ENCODE measurements at places on chromosomes 4 and X.

DNA sequence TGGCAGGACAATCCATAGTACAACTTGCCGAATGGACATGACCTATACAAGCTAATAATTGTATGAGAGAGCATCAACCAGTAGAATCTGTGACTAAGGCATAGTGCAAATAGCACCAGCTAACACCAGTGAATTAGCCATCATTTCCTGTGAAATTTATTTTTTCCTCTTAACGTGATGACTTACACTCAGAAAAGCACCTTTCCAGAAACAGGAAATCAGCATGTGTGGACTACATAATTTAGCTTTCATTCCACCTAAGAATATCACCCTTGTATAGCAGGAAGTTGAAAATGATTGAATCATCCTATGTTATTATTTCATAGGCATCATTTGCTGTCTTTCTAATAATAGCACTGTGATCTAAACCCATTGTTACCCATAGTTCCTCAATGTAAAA is 1393.4 kb upstream of the PCDH7 start:
- DNase-seq = no peak

- DNase-seq = no peak
Measured at GRCh38 chr4:142509881-142510280, 336.2 kb downstream of the INPP4B start.

DNA sequence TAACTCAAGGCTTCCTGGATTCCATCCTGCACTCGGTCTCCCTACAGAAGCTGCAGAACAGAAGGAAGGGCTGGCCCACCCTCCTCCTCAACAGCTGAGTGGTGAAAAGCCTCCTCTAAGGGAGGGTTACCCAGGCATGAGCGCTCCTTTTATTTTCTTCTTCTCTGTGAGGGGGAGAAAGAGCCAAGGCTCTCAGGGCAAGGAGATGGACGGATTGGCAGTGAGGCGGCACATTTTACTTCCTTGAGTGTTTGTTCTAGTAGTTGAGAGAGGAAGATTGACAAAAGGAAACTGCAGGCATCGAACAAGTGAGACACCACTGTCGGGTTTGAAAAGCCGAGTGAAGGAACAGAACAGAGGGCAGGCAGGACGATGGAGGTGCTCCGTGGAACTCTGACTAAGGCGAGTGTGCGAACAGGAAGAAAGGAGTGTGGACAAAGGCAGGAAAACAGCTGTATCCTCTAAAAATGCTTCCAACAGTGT is 38.4 kb upstream of the STS start:
- DNase-seq = no peak

GRCh38 chrX:23694606-23695005 is 27.3 kb downstream of the PRDX4 start:
- DNase-seq = no peak

DNA sequence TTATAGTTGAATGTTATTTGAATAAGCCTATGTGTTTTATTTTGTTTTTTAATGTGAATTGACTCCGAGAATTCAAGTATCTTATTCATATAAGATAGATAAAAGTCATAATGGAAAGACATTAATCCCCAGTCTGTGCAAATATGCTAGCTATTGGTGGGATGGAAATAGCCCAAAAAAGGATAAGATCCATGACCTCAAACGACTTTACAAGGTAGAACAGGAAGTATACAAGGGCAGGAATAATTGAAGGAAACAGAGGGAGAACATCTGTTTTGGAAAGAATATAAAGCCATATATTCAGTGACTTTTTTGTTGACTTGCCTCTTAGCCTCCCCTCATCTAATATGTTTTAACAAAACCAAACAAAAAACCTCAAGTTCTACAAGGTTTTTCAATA is 9.0 kb downstream of the ABCE1 start:
- no peak for DNase-seq

DNA sequence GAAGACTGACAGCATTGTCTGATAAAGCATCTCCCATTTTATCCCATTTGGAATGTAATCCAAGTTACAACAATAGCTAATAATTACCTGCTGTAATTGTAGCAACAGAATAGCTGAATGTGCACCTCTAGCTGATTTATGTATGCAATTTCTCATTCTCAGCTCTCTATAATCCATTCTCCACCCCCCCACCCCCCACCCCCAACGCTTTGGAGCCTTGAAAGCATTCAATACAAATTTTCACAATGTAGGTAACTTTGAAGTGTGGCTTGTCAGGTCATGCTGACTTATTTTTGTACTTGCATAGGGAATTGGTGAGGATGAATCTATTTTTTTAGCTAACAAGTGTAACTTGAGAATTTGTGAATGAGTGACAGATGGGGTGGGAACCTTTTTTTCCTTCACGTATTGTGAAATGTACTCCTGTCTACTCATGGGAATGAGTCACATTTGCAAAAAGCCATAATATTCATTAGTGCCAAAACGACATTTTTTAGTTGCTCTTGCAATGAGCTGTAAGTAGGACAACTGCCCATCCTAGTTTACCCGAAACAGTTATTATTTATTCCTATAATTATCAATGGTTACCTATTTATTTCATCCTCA is 159.3 kb downstream of the PALLD start:
- no peak for DNase-seq

DNA sequence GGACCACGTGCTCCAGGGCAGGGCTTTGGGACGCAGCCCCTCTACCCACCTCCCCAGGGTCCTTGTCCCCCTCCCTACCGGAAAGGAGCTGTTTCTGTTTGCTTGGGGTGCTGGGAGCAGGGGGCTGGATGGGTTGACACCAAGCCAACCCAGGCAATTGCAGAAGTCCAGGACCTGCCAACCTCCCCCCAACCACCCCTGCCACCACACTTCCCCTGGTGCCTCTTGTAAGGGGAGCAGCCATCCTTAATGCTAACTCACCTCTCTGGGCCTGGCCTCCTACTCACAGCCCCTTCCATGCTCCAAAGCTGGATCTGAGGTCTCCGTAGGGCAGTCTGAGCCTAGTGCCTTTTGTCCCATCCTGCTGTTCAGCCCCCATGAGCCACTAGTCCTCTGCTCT is 631.9 kb downstream of the BCOR start:
- no peak for DNase-seq

DNA sequence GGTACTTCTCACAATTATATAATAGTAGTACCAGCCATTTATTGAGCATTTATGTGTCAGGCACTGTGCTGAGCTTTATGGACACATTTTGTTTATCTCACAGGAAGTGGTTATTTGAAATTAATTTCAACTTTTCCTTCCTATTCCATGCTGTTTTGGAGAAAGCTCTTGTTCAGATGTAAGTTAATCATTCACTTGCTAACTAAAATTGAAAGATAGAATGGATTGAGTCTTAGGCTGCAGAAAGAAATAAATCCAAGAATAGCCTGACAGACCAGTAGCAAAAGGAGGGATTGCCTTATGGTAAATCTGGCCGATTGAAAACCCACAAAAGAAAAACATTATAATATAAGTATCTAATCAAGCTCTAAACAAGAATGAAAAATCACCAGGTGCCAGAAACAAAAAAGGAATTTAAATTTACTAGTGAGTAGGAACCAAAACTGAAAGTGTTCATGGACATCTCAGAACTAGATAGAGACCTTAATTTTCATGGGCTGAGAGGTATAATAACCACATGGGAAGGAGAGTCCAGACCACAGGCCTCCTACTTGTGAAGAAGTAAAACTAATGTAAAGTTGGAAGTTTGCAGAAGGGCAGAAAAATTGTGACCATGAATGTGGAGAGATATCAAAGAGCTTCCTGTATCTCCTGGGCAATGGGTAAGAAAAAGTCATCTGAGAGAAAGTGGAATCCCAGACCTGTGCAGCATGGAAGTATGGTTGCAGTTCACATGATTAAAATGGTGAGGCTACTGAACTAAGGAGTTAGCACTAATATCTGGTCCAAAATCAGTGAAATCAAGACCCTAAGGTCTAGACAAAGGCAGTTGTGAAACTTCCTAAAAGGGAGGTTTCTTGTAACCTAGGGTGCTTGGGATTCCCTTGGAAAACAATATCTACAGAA is 38.0 kb downstream of the RADX start:
- no peak for DNase-seq
